Thyroid gland (tissue), 4 donors: ENCODE measurements at places on chromosomes 12 and 14. TPM values are rescaled to one million over a fixed set of nuclear protein-coding genes. Genes with fewer than 3 reads are reported as not detected.
A peak's percentile ranks its signal among the peaks of the same experiment; 100 is the strongest.

DNA sequence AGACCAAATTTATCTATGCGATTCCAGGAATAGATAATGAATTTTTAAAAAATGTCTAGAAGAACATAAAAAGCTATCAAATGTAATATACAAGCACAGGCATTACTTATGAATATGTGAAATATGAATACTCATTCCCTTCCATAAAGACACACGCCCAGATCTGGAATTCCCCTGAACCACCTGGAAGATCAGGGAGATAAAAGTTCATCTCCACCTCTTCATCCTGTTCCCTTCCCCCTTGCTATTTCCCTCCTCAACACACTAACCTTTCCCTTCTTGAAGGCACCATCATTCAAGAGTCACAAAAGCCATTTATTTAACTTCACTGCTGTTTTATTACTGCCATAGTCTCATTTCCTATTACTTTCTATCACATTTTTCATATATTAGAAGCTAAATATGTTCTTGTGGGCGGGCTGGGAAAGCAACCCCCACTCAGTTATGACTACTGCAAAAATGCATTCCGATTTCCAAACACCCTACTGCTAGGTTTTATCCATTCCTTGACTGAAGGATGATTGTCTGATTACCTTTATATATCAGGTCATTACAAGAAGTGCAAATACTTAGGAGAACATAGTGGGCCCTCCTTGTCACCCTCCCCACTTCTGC, 16.1 kb downstream of the FGD6 start:
- peaks cover 57% of the 10 kb centered on the region for H3K4me1 ChIP-seq
- H3K36me3 ChIP-seq, result no peaks in the 10 kb centered on the region
- DNase-seq, result no peak
- H3K27me3 ChIP-seq, result no peaks in the 10 kb centered on the region
- H3K27ac ChIP-seq, result peak overlapping the region; percentile 64

The FSCB gene
- total RNA-seq, result 3.2 TPM

The ZNF385A gene
- 38.9 TPM for total RNA-seq

The LRTM2 gene
- not detected for total RNA-seq

The MORN3 gene
- 0.40 TPM for total RNA-seq

DNA sequence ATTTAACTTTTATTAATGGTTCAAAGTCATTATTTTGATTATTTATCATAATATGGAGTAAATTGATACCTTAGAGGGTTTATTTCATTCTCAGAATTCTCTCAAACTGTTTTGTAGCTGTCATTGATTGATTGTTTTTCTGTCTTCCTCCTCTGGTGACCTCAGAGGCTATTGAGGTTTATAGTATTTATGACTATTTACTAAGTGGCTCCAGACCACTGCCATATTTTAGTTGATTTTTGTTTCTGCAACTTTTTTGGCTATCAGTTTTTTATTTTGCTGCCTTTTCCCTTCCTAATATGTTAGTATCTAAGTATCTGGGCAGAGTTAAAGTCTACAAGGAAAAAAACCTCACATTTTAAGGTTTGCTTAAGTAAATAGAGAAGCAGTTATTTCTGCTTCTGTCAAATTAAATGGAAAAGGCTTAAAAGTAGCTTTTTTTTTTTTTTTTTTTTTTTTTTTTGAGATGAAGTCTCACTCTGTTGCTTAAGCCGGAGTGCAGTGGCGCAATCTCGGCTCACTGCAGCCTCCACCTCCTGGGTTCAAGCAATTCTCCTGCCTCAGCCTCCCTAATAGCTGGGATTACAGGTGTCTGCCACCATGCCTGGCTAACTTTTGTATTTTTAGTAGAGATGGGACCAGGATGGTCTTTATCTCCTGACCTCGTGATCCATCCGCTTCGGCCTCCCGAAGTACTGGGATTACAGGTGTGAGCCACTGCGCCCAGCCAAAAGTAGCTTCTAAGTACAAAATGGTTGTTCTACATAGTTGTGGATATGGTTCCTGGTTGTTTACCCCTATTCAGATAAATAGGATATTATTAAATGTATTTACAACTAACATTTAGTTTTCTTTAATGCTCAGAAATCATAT, 8.2 kb downstream of the MDM2 start:
- H3K27me3 ChIP-seq, result no peaks in the 10 kb centered on the region
- no peak for DNase-seq
- H3K27ac ChIP-seq, result no peak overlapping the region
- H3K4me3 ChIP-seq, result no peak overlapping the region
- H3K4me1 ChIP-seq, result no peaks in the 10 kb centered on the region
- H3K36me3 ChIP-seq, result peaks cover 49% of the 10 kb centered on the region

DNA sequence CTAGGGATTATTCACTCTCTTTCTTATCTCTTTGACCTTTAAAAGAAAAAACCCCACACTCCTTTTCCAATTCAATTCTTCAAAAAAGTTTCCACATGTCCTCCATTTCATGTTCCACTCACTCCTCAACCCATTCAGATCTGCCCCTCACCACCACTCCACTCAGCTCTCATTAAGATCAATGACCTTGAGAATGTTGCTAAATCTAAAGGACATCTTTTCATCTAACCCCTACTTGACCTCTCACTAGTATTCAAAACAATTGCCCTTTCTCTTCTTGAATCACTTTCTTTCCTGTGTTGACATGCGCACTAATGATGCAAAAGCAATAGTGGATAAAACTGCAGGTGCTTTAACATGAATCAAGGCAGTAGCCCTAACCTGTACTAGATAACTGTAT, 9.9 kb downstream of the HECTD1 start:
- DNase-seq, result no peak
- H3K4me1 ChIP-seq, result peaks cover 17% of the 10 kb centered on the region
- no peak overlapping the region for H3K4me3 ChIP-seq
- H3K36me3 ChIP-seq, result no peaks in the 10 kb centered on the region
- H3K27ac ChIP-seq, result no peak overlapping the region

DNA sequence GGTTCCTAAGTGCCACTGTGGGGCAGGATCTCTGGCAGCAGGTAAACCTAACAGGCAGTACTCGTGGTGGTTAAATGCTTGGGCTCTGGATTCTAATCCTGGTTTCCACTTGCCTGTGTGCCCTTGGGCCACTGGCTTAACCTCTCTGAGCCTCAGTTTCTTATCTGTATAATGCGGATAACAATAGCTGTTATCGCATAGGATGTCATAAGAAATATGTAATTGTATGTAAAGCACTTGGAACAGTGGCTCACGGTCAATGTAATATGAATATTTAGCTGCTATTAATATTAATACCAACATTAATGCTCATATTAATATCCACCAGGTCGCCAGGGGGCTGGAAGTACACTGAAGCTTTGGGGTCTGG, 16.8 kb downstream of the FOXN4 start:
- DNase-seq, result no peak
- H3K27ac ChIP-seq, result no peak overlapping the region
- peaks cover 12% of the 10 kb centered on the region for H3K4me1 ChIP-seq

DNA sequence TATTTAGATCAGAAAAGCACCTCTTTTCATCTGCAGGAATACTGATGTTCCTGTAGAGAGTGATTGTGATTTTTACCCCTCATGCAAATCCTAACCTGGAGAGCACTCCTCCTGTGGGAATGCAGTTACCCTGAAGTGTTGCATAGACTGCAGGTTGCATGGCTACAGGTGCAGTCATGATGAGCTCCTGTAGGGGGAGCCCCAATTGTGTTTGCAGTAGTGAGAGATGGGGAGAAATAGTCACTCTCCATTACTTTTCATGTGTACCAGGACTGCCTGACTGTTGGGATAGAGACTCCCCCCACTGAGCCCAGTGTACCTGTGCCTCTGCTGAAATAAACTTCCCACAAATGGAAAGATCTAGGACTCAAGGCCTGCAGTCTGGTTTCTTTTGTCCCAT, 1086.5 kb downstream of the SLC6A15 start:
- no peaks in the 10 kb centered on the region for H3K4me1 ChIP-seq
- H3K36me3 ChIP-seq, result no peaks in the 10 kb centered on the region
- H3K4me3 ChIP-seq, result no peak overlapping the region
- H3K27ac ChIP-seq, result no peak overlapping the region
- no peaks in the 10 kb centered on the region for H3K27me3 ChIP-seq

- H3K27me3 ChIP-seq, result no peaks in the 10 kb centered on the region
- peaks cover 25% of the 10 kb centered on the region for H3K4me1 ChIP-seq
- no peak for DNase-seq
- no peak overlapping the region for H3K4me3 ChIP-seq
- peak overlapping the region; percentile 91 for H3K27ac ChIP-seq
Observed at GRCh38 chr14:68231898-68232297, 412.3 kb downstream of the RAD51B start.

DNA sequence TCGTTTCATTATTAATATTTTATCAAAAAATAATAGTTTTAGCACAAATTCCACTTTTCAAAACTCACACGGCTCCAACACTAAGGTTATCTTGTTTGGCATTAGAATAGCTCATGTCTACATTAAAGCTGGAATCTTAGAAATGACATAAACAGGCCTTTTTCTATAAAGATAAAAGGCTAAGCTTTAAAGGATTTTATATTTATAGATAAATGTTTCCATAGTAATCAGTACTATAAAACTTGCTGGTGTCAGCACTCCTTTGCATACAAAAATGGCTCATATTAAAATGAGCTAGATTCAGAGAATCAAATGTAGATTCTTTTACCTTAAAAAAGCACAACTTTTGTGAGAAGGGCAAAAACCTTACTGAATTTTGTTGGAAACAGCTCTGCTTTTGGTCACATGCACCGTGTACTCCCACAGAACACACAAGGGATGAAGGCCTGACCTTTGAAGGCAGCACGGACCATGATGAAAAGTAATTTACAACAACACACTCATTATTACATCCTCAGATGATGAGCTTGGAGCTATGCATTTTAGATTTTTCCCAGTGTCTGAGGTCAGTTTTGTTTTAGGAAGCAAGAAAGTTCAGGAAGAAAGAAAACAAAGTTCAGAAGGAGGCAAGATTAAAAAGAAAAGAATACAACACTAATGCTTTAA, 202.8 kb downstream of the BCAT1 start:
- no peaks in the 10 kb centered on the region for H3K36me3 ChIP-seq
- no peak overlapping the region for H3K27ac ChIP-seq
- H3K4me3 ChIP-seq, result no peak overlapping the region
- no peaks in the 10 kb centered on the region for H3K4me1 ChIP-seq
- DNase-seq, result no peak

GRCh38 chr14:55535516-55536203, 44.3 kb upstream of the KTN1 start:
- no peak overlapping the region for H3K27ac ChIP-seq
- no peaks in the 10 kb centered on the region for H3K27me3 ChIP-seq
- no peaks in the 10 kb centered on the region for H3K36me3 ChIP-seq
- H3K4me1 ChIP-seq, result no peaks in the 10 kb centered on the region
- DNase-seq, result no peak

The CCDC38 gene
- total RNA-seq, result 0.67 TPM

DNA sequence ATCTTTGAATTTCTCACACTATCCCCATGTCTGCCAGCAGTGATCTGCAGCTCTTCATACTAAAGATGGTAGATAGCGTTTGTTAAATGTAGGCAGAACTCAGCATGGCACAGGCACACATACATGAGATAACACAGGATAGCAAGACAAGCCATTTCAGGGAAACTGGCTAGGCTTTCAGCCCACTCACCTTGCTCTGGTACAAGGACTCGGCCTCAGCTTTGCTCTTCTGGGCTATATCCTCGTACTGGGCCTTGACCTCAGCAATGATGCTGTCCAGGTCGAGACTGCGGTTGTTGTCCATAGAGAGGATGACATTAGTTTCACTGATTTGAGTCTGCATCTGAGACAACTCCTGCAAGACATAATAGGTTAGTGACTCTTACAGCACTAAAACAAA, 3.1 kb downstream of the KRT1 start:
- no peaks in the 10 kb centered on the region for H3K36me3 ChIP-seq
- no peak overlapping the region for H3K4me3 ChIP-seq
- no peaks in the 10 kb centered on the region for H3K4me1 ChIP-seq
- no peaks in the 10 kb centered on the region for H3K27me3 ChIP-seq

The DNAJC22 gene
- total RNA-seq, result 18.9 TPM

The CELA1 gene
- total RNA-seq, result not detected

The FAM222A gene
- 1.3 TPM for total RNA-seq

DNA sequence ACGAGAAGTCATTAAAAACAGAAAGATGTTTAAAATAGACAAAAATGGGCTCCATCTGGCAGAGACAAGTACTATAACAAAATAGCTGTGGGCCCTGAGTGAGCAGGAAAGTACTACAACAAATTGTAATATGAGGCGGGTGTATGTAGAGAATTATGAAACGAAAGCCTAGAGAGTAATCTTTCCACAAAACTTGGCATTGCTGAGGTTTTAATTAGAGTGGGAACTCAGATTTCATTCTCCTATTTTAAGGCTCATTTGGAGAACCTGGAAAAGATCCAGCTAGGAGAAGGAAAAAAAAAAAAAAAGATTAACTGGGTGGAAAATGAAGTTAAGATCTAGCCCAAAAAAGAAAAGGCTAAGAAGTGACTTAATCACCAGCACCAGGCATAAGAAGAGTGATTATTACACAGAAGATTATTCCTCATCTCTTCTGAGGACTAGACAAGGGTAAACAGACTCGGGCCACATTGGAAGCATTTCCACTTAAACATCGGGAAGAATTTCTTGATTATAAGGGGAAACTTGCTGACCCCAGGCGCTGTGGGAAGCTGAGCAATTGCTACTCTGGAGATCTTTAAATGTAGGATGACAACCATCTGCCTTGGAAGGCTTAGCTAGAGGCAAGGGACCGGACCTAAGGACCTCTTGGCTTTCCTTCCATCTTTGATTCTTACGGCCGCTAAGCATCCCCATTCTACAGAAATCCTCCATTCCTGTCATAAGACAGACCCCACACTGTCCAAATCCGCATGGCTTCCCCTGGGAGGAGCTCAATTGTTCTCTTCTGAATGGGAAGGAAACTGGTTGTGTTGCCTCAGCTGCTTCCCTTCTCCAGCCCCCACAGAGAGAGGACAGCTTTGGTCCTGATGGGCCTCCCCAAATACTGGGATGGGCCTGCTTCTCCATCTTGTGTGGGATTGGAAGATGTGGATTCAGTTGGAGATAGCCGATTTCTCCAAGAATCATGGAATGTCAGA, 40.6 kb downstream of the IGF1 start:
- H3K36me3 ChIP-seq, result no peaks in the 10 kb centered on the region
- no peak for DNase-seq
- no peak overlapping the region for H3K27ac ChIP-seq
- no peaks in the 10 kb centered on the region for H3K27me3 ChIP-seq
- H3K4me1 ChIP-seq, result peaks cover 25% of the 10 kb centered on the region

DNA sequence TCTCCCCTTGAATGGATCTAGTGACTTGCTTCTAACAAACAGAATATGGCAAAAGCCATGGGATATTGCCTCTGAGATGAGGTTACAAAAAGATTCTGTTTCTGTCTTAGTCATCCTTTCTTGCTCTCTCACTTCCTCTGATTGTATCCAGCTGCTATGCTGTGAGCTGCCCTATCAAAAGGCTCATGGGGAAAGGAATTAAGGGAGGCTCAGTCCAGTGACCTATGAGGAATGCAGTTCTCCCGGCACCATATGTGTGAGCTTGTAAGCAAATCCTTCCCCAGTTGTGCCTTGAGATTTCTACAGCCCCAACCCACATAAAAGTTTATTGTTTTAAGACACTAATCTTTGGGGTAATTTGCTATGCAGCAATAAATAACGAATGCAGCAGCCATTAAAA, 183.1 kb downstream of the KLHL28 start:
- no peaks in the 10 kb centered on the region for H3K27me3 ChIP-seq
- no peaks in the 10 kb centered on the region for H3K36me3 ChIP-seq
- no peak overlapping the region for H3K4me3 ChIP-seq
- no peak for DNase-seq
- peaks cover 13% of the 10 kb centered on the region for H3K4me1 ChIP-seq
